ENCODE measurements at places on chromosomes 12 and 14.

GRCh38 chr12:110123919-110124268 is 263 bp upstream of the IFT81 start:
- H3K4me1 ChIP-seq, result no peaks in the 10 kb centered on the region
- no peak for DNase-seq
- H3K4me3 ChIP-seq, result peak overlapping the region; percentile 83

DNA sequence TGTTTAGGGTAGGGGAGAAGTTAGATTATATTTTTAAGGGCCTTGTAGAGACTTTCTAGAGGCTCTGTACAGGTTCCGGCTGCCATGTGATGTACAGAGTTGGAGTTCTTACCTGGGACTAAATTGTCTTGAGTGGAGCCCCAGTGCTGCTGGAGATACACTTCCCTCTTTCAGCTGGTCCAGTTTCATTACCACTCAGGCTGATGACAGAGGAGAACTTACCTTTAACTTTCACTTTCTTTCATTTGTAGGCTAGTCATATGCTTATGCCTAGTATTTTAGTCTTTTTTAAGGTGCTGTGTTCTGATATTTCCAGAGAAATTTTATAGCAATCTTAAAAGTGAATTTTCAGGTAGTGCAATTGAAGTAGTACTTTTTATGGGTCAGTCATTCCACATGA is 117.3 kb downstream of the ERC1 start:
- H3K36me3 ChIP-seq, result peaks cover 9% of the 10 kb centered on the region
- no peak overlapping the region for H3K27ac ChIP-seq
- no peaks in the 10 kb centered on the region for H3K27me3 ChIP-seq
- peaks cover 4% of the 10 kb centered on the region for H3K4me1 ChIP-seq

- no peak overlapping the region for H3K4me3 ChIP-seq
- H3K36me3 ChIP-seq, result peaks cover 2% of the 10 kb centered on the region
- no peak overlapping the region for H3K27ac ChIP-seq
- no peaks in the 10 kb centered on the region for H3K27me3 ChIP-seq
- H3K4me1 ChIP-seq, result no peaks in the 10 kb centered on the region
Measured at GRCh38 chr14:31842899-31843298, 234.2 kb upstream of the ARHGAP5 start.

DNA sequence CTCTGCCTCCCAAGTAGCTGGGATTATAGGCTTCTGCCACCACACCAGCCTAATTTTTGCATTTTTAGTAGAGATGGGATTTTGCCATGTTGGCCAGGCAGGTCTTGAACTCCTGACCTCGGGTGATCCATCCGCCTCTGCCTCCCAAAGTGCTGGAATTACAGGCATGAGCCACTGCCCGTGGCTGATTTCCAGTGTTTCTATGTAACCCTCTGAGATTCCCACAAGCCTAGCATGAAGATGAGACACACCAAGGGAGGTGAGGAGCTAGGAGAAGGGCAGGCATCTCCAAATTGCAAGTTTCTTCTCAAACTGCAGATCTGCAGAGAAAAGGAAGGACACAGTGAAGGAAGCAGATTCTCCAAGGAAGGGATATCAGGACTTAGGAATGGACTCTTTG is 125.0 kb downstream of the CACNA1C start:
- no peaks in the 10 kb centered on the region for H3K4me1 ChIP-seq
- H3K27ac ChIP-seq, result no peak overlapping the region
- no peaks in the 10 kb centered on the region for H3K36me3 ChIP-seq
- no peak for DNase-seq

GRCh38 chr14:46480817-46481216 is 170.8 kb downstream of the RPL10L start:
- no peak for DNase-seq
- H3K27ac ChIP-seq, result no peak overlapping the region
- H3K27me3 ChIP-seq, result no peaks in the 10 kb centered on the region
- no peaks in the 10 kb centered on the region for H3K4me1 ChIP-seq

GRCh38 chr14:73785336-73785833 is 66.2 kb upstream of the PTGR2 start:
- peak overlapping the region; percentile 97 for H3K27ac ChIP-seq
- no peaks in the 10 kb centered on the region for H3K27me3 ChIP-seq
- peak overlapping the region; percentile 92 for H3K4me3 ChIP-seq
- no peak for DNase-seq

Data from central memory CD8-positive, alpha-beta T cell (primary cell).